ENCODE measurements at places on chromosomes 5 and 9. TPM values are rescaled to one million over a fixed set of nuclear protein-coding genes. Genes with fewer than 3 reads are reported as not detected.

DNA sequence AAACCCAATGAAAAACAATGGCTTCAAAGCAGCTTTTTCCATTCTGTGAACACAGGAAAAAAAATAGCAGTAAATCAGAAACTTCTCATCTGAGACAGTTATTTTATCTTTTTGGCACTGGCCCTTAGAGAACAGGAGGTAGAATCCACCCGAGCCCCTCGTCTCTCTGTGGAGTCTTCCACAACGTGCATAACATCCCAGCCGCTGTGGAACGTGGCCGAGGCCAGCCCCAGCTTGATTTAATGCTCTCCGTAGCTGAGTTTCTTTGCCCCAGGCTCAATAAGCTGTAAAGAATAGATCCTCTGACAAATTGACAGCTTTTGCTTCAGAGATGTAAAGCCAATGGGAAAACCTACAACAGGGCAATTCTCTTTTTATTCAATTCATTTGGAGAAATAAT is 107.9 kb upstream of the DAP start:
- H3K27me3 ChIP-seq = no peaks in the 10 kb centered on the region
- H3K4me3 ChIP-seq = no peak overlapping the region
- no peaks in the 10 kb centered on the region for H3K36me3 ChIP-seq
- H3K27ac ChIP-seq = no peak overlapping the region
- no peak for DNase-seq

DNA sequence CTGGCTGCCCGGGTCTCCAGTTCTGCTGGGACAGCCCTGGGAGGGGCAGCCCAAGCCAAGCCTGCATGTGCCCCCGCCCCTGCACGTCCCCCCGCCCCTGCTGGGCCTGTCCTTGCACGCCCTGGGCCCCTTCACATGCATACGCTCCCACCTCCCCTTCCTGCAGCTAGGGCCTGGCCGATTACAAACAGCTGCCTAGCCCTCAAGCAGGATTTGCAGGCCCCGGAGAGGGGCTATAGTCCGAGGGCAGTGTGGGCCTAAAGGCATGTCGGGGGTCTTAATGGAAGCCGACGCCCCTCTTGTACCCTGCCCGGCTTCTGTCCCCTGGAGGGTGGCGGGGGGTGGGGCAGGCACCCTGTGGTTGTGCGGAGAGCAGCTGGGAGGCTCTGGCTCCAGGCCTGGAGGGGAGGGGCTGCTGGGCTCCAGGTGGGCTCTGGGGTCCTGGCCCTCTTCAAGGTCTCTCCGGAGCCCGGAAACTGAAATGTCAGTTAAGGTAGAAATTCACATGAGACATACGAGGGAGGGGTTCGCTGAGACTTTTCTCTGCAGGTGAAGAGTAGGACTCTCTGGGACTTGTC is 16.9 kb downstream of the COL5A1 start:
- DNase-seq = no peak
- no peaks in the 10 kb centered on the region for H3K4me1 ChIP-seq
- H3K36me3 ChIP-seq = peaks cover 5% of the 10 kb centered on the region
- no peak overlapping the region for H3K4me3 ChIP-seq
- H3K27ac ChIP-seq = no peak overlapping the region

- peaks cover 9% of the 10 kb centered on the region for H3K4me1 ChIP-seq
- peaks cover 6% of the 10 kb centered on the region for H3K27me3 ChIP-seq
- H3K4me3 ChIP-seq = no peak overlapping the region
- no peak for DNase-seq
- H3K27ac ChIP-seq = no peak overlapping the region
Measured at GRCh38 chr5:50863534-50864170, 197.2 kb downstream of the PARP8 start.

DNA sequence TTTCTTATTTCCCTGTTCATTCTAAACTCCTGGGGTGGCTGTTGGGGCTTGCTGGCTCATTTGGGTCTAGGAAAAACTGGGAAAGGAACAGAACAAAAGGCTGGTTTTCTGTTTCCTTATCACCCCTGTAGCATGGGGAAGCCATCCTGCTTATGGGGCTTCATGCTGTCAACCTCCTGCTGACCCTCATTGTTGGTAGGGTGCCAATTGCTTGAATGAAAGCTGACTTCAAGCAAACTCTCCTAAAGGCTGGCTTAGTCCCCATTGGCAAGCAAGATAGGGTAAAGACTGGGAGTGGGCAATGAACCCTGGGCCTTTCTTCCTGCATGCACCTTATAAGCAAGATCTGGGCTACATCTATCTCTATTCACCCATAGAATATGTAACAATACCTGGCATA is 511.6 kb downstream of the DMAC1 start:
- H3K36me3 ChIP-seq = no peaks in the 10 kb centered on the region
- DNase-seq = no peak
- peaks cover 4% of the 10 kb centered on the region for H3K27me3 ChIP-seq
- no peak overlapping the region for H3K27ac ChIP-seq

- no peaks in the 10 kb centered on the region for H3K36me3 ChIP-seq
- no peak overlapping the region for H3K4me3 ChIP-seq
- DNase-seq = no peak
- no peak overlapping the region for H3K27ac ChIP-seq
- no peaks in the 10 kb centered on the region for H3K27me3 ChIP-seq
Measured at GRCh38 chr5:177116631-177117373, 16.8 kb upstream of the NSD1 start.

GRCh38 chr9:127634698-127635097 is 22.6 kb downstream of the STXBP1 start:
- peaks cover 28% of the 10 kb centered on the region for H3K4me1 ChIP-seq
- H3K27me3 ChIP-seq = no peaks in the 10 kb centered on the region
- no peaks in the 10 kb centered on the region for H3K36me3 ChIP-seq
- H3K27ac ChIP-seq = no peak overlapping the region
- no peak overlapping the region for H3K4me3 ChIP-seq
- no peak for DNase-seq

GRCh38 chr5:93582677-93583438 is at the start of gene NR2F1:
Gene NR2F1, plus strand, starts transcription at chr5:93583222. Its CDS starts 1,802 bp downstream, at chr5:93585024.
- no peak within 1 kb of the TSS for H3K27ac ChIP-seq
- peaks cover 21% of the 10 kb centered on the region for H3K27me3 ChIP-seq
- peak; percentile 81 for DNase-seq

The TSSK1B gene
- 0.16 TPM for total RNA-seq

The C9orf50 gene
- 0.27 TPM for total RNA-seq

The SEMA6A gene
- 30.0 TPM for total RNA-seq

The SPATA31C1 gene
- total RNA-seq = 1.4 TPM
